ENCODE measurements at places on chromosomes 3 and 15.

GRCh38 chr15:78626381-78626995 lies 5.7 kb upstream of the CHRNA3 start:
- no peak for DNase-seq

DNA sequence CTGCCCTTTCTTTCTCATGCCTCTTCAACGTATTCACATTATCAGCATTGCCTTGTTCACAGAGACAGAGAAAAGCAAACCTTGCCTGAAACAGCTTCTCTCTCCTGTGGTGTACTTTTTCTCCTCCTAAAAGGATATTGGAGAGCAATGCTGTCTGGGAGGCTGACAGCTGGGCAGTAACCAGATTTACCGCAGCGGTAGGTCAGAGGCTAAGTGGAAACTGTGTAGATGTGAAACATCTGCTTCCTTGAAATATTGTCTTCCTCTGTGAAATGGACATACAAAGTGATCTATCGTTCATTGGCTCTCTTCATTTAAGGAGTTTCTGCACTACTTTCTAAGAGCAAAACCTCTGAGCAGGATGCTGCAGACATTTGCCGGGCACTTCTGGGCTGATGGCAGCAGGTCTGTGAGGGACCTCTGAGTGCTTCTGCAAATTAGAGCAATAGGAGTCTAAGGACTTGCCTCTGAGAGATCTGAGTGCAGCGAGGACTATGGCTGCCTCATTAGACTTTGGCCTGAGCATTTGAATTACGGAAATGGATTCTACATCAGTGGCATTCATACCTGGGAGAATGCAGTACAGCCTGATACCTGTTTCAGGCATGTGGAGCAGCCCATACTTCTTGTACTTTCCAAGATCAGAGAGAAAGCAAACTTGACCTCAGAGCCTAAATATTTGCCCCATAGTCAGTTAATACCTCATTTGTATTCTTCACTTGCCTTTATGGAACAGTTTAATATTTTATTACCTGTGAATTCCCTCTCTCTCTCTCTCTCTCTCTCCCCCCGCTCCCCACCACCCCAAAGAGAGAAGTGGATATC lies 260.5 kb upstream of the TPRG1 start:
- DNase-seq, result no peak

- no peak for DNase-seq
Measured at GRCh38 chr3:128432971-128433836, 33.5 kb downstream of the DNAJB8 start.

DNA sequence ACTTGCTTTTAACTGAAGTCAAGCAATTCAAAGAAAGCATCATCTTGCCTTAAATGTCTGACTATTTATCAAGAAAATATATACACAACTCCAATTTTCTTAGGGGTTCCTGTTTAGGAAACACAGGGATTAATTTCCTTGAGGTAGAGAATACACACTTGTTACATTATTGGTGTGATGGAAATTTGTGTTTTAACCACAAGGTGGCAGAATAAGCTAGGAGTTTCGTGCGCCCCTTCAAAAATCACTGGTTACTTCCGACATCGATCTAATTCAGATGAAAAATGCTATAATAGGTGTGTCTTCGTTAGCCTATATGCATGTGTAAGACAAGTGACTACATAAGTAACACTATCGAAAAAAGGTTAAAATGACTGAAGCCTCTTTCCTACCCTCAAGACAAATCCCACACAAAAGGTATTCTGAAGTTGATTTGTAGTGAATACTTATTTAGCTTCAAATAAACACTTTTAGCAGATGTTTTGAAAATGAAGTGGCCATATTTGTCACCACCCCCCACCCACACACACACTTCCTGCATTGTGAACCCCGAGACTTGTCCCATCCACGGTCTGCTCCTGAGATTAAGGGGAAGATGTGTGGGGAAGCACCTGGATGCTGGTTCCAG lies 246.5 kb downstream of the ROBO1 start:
- DNase-seq, result no peak

DNA sequence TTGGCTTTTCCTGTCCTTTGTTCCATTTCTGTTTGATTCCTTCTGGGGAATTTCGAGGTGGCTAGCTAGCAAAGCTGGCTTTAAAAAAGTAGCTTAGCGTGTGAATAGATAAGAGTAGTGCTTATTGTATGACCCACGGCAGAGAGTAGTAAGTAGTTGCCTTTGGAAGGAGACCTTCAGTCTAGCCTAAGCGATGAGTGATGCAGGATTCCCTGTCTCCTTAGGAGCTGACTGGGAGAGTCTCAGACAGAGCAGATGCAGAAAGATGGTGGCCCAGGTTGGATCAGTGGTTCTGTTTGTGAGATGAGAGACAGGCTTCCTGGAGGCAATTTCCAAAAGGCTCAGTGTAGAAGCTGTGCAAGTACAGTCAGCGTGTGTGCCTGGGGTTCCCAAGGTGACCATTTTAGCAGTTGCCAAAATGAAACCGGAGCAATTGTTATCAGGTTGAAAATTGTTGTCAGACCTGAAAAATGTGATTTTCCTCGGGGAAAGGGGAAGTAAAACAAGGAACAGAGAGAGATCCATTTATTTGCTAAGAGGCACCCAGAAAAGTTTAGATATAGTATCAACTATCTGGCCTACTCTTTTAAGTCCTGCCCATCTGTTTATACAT lies 681 bp upstream of the IL5RA start:
- DNase-seq, result no peak

- no peak for DNase-seq
Measured at GRCh38 chr3:4587061-4587837, 94.1 kb downstream of the ITPR1 start.

- DNase-seq, result no peak
Measured at GRCh38 chr15:65740148-65740547, 51.9 kb downstream of the DENND4A start.

- no peak for DNase-seq
Measured at GRCh38 chr3:69568951-69569350, 170.3 kb upstream of the MITF start.

- no peak for DNase-seq
Measured at GRCh38 chr3:114081037-114081436, 24.5 kb downstream of the QTRT2 start.

All from substantia nigra (tissue), 51 donors.